Urinary bladder (tissue), 4 donors: ENCODE measurements at places on chromosomes 7 and 10.
A peak's percentile ranks its signal among the peaks of the same experiment; 100 is the strongest.

GRCh38 chr7:11175887-11176286, 202.2 kb downstream of the PHF14 start:
- no peak for DNase-seq

DNA sequence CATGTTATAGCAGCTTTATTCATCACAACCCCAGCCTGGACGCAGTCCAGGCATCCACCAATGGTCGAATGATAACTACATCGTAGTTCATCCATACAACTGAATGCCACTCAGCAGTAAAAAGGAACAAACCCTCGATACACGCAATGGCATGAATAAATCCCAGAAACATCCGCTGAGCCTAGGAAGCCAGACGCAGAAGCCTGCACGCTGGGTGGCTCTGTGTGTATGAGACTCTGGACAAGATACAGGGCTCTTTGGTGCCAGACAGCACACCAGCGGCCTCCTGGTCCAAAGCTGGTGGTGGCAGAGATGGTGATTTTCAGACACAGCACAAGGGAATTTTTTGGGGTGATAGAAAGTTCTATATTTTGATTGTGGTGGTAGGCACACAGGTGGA, 10.0 kb upstream of the CRYGN start:
- DNase-seq = no peak

- no peak for DNase-seq
These were observed 40.3 kb downstream of the DAGLB start for GRCh38 chr7:6407434-6407833.

- no peak for DNase-seq
These were observed 54.3 kb upstream of the AKR1E2 start for GRCh38 chr10:4771554-4772201.

- DNase-seq = no peak
These were observed 8.7 kb upstream of the LIPM start for GRCh38 chr10:88793712-88794299.

DNA sequence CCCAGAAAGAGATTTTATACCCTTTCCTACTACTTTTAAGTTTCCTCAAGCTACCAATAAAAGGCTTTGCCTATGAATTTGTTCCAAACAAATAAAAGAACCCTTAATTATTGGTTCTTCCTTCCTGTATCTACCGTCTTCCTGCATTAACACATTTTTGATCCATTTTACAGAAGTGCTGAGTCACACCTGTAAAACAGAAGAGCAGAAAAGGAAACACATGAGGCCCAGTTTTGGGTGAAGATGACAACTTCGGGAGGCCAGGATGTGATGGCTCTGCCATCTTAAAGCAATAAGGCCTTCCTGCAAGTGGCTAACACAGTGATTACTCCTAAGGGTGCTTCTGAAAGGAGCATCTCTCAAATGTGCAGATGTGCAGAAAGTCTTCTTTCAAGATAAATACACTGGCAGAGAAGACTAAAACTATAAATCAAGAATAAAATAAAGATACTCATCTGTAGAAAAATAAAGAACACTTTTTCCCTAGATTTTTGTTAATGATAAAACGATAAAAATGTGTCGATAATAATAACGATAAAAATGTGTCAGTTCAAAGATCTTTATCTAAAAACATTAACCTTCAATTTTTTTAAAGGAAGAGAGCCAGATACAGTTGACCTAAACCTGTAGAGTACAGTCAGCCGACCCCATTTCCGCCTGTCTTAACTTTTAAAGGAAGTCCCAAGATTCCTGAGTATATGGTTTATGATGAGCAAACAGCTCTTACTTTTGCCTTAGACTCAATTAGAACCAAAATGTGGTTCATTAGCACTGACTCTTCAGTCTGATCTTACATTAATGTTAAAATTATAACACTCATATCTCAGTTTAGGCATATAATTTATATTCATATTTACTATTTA, 108.6 kb downstream of the UBE2H start:
- no peak for DNase-seq

DNA sequence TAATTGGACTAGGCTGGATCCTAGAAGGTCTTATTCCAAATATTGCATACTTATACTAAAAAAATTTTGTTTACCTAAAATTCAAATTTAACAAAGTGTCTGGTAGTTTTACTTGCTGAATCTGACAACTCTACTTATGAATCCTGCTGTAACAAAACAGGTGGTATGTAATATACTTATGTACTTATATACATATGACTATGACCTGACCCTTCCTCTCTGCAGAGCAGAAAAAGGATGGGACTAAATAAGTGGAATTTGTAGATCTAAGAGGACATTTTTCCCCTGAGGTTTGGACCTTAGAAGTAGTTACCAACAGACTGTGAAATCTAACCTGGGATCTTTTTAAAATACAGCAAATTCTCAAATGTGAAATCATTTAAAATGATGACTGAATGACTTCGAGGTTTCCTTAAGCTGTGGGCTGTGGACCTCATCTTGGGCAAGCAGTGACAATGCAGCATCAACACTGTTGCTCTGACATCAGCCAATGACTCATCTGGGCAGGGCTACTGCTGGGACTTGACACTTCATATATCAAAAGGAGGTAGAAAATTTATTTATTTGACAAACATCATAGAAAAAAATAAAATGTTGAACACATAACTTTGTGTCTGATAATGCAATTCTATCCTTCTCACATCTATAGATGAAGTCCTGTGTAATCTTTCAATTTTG, 73.6 kb downstream of the RELN start:
- no peak for DNase-seq

GRCh38 chr10:93954299-93954698, 39.4 kb upstream of the PLCE1 start:
- no peak for DNase-seq

GRCh38 chr7:111292026-111292470, 201.1 kb downstream of the LRRN3 start:
- peak; percentile 11 for DNase-seq

DNA sequence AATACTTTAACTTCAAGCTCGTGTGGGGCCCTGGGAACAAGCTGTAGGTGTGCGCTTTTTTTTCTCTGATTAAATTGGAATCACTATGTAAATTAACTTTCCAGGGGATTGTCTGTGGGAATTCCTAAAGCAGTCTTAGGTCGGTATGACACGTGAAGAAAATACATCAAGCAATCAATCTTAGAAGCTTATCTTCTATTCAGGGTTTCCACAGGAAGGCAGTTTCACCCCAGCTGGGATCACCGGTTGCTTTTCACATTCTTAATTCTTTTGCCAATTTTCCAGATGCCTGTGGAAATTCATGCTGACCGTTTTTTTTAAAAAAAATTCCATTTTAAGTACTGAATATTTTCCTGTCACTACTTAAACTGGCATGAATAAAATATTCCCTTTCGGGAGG, 41.9 kb downstream of the CAMK1D start:
- DNase-seq = no peak

DNA sequence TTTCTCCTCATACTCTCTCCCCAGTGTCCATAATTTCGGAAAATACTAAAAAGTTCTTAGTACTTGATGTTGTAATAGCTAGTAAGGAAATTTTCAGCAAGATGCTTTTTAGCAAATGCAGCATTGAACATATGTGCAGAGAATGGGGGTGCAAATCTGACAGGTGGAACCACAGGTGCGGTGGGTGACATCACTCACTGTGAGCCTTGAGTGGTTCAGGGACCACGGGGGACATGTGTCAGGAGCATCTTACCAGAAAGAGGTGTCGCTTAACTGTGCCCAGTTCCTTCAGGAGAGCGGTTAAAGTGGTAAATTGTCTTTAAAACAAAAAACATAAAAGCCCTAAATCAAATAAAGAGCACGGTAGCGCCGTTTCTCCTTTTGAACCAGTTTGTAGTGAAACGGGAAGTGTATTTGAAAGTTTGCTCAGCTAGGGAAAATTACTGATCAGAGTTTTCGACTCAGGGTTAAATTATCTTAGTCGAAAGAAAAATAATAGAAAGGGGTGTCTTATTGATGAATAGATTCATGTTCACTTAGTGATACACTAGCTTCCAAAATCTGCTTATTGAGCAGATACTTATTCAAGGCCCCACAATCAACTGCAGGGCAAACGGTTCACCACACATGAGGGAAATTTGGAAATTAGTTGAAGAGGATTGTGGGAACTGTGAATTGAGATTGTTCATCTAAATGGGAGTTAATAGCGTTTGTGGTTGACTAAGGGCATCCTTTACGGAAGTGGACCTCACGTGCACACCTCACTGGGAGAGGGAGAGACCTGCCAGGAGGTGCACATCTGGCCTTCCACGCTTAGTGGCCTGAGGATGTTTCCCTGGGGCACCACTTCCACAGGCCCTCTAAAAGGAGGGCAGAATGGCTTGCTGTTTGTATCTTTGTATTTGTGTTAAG, 12.7 kb downstream of the CUL1 start:
- no peak for DNase-seq

DNA sequence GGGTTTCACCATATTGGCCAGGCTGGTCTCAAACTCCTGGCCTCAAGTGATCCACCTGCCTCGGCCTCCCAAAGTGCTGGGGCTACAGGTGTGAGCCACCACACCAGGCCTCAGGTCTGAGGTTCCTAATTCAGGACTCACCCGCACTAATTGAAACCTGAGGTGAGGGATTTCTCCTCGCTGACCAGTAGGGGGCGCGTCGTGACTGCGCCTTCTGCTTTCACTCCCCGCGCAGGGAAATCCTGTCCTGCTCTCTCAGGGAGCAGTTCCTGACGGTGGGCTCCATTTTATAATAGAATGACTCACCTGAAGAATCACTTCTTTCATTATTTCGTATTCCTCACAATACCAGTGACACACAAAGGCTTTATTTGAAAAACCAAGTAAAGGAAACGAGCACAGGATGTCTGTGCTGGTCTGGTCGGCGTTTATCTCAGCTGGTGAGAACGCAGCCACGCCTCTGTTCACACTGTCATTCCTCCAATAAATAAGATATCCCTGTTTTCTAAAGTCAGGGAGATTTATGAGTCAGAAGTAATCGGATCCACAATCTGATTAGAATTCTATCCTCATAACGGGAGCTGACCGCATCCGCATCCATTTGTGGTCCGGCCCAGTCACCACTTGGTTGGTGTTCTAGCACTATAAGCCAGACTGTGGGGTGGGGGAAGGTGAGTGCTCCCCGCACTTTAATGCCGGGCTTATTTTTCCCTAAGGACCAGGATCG, 35.4 kb downstream of the BAG3 start:
- peak; percentile 52 for DNase-seq

- DNase-seq = no peak
These were observed 164.4 kb upstream of the NAMPT start for GRCh38 chr7:106448992-106449859.

- no peak for DNase-seq
These were observed 80.9 kb downstream of the SORBS1 start for GRCh38 chr10:95480102-95480900.

GRCh38 chr10:78176320-78177317, 143.0 kb downstream of the RPS24 start:
- no peak for DNase-seq

DNA sequence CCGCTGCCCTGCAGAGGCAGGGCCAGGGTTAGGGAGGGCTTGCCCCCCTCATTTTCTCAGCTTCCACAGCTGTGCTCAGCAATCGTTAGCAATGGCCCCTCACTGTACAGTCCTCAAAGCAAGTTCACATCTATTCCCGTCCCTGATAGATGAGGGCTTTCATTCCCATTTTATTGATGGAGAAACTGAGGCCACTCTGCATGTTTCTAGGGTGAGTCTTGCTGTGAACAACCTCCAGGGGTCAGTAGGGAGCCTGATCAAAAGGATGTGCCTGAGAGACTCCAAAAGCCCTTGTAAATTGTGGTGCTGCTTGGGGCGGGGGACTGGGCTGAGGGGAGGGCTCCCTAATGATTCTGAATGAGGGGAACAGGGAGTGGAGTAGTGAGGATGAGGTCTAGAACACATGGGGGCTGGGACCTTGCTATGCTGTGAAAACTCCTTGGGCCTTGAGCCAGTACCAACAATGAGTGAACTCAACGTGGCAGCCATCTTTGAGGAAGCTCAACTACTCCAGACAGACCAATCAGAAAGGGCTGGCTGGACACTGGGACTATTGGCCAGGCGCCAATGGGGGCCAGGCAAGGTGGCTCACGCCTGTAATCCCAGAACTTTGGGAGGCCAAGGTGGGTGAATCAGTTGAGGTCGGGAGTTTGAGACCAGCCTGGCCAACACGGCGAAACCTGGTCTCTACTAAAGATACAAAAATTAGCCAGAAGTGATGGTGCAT, 6.7 kb upstream of the GRIFIN start:
- DNase-seq = no peak

GRCh38 chr7:31095286-31096197, 43.4 kb downstream of the ADCYAP1R1 start:
- DNase-seq = no peak

DNA sequence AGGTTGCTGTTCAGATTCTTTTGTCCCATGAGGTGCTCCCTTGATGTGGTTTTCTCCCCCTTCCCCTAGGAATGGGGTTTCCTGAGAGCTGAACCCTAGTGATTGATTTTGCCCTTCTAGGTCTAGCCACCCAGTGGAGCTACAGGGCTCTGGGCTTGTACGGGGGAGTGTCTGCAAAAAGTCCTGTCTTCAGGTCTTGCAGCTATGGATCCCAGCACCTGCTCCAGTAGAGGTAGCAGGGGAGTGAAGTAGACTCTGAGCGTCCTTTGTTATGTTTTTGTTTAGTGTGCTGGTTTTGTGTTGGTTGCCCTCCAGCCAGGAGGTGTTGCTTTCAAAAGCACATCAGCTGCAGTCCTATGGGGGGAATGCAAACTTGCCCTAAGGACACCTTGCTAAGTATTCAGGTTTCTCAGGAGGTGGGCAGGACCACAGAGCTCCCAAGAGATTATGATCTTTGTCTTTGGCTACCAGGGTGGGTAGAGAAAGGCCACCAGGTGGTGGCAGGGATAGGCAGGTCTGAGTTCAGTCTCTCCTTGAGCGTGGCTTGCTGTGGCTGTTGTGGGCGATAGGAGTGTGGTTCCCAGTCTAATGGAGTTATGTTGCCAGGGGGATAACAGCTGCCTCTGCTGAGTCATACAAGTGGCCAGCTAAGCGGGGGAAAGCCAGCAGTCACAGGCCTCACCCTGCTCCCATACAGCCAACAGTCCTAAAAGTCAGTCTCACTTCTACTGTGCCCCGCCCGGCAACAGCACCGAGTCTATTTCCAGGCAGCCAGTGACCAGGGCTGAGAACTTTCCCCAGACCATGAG, 92.4 kb upstream of the JCAD start:
- no peak for DNase-seq

- no peak for DNase-seq
These were observed 1.4 kb upstream of the THSD7A start for GRCh38 chr7:11833431-11833830.

- no peak for DNase-seq
These were observed 62.8 kb downstream of the PDZD8 start for GRCh38 chr10:117312430-117312829.

GRCh38 chr7:29243910-29244655, 49.5 kb downstream of the CHN2 start:
- no peak for DNase-seq

- DNase-seq = no peak
These were observed 63.1 kb upstream of the NKX6-2 start for GRCh38 chr10:132848951-132849545.

- no peak for DNase-seq
These were observed 22.1 kb downstream of the HSPA12A start for GRCh38 chr10:116720241-116720643.

- DNase-seq = no peak
These were observed 110.0 kb downstream of the ADAM22 start for GRCh38 chr7:88044069-88044468.
